ENCODE measurements at places on chromosomes 5 and 9. TPM values are rescaled to one million over a fixed set of nuclear protein-coding genes. Genes with fewer than 3 reads are reported as not detected.

- DNase-seq: peak; percentile 87
These were observed 256.7 kb downstream of the ARRDC3 start for GRCh38 chr5:91126448-91126847.

GRCh38 chr5:42274913-42275312 lies 148.3 kb upstream of the GHR start:
- DNase-seq: no peak

GRCh38 chr9:109996936-109997580 lies 210.9 kb downstream of the C9orf152 start:
- no peak for DNase-seq

GABBR2 gene
- polyA plus RNA-seq: 2.8 TPM
